ENCODE measurements at places on chromosomes 13 and 19.

DNA sequence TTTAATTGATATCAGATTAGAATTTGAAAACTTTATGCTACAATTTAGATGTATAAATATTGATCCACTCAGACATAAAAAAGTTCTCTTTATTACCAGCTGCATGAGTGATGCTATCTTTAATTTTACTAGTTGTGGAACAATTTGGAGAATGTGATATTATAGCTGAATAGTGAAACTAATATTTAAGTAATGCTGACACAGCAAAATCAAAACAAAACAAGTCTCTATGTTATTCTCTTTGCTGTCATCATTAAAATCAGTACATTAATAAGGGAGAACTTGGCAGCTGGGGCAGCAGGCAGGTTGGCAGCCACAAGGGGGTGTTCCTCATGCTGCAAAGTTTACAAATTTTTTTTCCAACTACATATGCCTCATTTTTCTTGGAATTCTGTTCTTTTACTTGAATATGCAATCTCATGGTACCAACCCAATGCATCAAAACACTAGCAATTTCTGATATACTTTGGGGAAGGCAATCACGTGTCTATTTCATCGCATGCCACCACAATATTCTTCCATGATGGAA, 585.3 kb downstream of the FGF9 start:
- no peak for DNase-seq

GRCh38 chr13:96963786-96964475, 30.3 kb downstream of the OXGR1 start:
- DNase-seq, result no peak

GRCh38 chr19:18798384-18799352, 7.6 kb upstream of the COMP start:
- DNase-seq, result no peak

DNA sequence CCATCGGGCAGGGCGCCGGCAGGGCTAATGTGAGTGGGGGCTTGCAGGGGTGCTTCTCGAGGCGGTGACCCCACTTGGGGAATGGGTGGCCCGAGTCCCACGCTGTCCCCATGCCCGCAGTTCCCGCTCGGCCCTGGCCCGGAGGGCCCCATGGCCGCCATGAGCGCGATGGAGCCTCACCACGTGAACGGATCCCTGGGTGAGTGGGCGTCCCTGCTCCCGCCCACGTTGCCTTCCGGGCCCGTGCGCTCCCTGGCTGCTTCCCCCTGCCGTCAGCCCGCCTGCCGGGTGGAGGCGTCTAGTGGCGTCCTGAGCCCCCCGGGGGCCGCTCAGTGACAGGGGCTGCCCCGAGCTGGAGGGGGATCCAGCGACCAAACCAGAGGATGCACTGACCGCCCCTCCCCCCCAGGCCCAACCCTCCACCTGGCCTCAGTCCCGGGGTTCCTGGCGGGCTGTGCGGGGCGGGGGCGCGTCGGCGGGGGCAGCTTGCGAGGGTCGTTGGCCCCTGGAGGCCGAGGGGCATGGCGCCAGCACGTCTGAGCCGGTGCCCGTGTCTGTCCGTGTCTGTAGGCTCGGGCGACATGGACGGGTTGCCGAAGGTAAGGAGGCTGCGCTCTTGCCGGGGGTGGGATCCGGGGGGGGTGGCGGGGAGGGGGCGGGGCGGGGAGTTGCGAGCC, 4.8 kb downstream of the ISYNA1 start:
- DNase-seq, result peak; percentile 73

DNA sequence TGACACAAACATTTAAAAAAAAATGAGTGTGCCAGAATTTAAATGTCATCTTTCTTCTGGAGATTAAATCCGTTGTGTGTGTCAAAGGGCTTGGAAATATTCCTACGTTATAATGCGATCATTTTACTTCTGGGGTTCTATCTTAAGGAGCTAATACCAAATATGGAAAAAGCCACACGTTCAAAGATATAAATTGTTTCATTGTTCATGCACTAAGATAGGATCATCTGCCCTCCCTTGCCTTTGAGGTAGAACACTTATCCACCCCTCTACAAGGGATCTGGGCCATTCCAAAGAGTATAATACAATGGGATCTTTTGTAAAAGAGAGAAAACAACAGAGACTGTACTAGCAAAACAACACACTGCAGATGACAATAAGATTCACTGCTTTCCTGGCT, 64.9 kb downstream of the ANKRD10 start:
- DNase-seq, result no peak

GRCh38 chr19:51186323-51186722, 38.6 kb upstream of the CD33 start:
- DNase-seq, result no peak

- no peak for DNase-seq
These were observed 154.4 kb downstream of the EFNB2 start for GRCh38 chr13:106381091-106381490.

GRCh38 chr13:99393791-99394735, 86.9 kb upstream of the GPR183 start:
- DNase-seq, result no peak

- DNase-seq, result no peak
These were observed 16.4 kb downstream of the MAB21L1 start for GRCh38 chr13:35460061-35460460.

DNA sequence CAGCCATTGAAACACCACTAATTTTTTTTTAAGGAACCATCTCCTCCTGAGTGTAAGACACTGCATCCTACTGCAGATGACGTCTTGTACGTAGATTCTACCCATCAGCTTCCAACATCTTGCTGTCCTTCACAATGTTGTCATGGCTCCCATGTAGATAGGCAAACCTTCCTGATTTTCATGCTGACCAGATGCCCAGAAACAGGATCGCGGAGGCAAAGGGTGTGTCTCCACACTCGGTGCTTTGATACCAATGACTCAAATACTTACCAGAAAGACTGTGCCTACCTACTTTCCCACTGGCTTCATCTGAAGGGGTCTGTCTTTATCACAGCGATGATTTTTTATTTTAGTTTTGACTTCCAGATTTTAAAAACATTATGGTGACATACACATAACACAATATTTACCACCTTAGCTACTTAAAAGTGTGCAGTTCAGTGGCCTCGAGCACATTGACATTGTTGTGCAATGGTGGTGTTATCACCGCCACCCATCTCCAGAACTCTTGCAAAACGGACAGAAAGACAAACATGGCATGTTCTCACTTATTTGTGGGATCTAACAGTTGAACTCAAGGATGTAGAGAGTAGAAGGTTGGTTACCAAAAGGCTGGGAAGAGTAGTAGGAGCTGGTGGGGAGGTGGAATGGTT, 94.0 kb upstream of the PEG3 start:
- DNase-seq, result no peak

- DNase-seq, result no peak
These were observed 160.3 kb downstream of the ITGBL1 start for GRCh38 chr13:101612735-101613134.

GRCh38 chr13:113724016-113724758, 34.8 kb upstream of the TMEM255B start:
- DNase-seq, result no peak

DNA sequence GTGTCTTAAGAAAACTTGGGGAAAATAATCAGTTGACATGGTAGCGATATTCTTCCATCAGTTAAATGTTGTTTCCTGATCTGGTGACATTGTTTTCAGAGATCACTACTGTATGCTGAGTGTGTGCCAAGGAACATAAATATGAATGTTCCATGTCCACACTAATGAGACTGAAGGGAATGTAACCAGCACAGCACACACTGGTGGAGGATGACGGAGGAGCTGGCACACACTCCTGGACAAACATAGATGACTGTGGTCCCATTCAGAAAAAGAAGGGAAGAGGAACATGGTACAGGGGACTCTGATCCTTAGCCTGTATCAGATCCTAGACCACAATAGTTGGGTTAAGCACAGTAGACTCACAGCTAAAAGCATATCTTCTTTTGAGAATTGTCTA, 574.8 kb downstream of the MYO16 start:
- no peak for DNase-seq

- no peak for DNase-seq
These were observed 25.3 kb downstream of the PDCD5 start for GRCh38 chr19:32606289-32606688.

DNA sequence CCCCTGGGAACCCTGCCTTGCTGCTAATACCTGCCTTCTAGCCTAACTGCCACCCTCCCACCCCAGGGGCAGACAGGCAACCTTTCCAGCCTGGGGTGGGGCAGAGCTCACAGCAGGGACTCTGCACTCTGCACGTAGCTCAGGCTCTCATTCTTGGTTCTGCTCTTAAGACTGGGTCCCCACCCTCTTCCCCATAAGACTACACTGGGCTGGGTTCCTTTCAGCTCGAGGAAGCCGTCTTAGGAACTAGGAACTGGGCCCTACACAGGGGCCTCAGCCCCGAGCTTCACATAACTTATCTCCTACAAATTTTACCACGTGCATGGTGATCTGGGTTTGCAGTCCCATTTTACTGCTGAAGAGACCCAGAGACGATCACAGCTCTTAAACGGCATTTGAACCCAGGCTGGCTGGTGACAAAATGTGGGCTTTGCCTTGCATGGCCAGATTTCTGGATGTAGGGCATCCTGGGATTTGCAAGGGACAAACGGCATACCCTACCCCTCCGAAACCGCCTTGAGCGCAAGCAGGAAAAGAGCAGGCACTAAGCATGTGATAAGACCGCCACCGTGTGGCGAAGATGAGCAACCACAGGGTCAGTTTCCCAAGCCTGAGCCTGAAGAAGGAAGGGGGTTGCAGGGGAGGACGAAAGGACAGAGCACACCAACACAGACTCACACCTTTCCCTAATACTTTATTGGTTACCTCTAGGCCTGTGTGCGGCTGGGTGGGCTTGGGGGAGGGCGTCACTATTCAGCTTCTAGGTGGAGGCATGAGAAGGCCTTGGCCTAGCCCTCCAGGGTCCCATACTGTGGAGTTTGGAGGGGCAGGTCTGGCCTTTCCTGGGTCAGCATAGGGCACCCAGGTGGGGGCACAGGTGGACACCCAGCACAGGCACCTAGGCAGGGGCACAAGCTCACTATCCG, 5.1 kb downstream of the JUNB start:
- peak; percentile 59 for DNase-seq

GRCh38 chr19:12899891-12900518, 9.0 kb downstream of the GCDH start:
- no peak for DNase-seq

DNA sequence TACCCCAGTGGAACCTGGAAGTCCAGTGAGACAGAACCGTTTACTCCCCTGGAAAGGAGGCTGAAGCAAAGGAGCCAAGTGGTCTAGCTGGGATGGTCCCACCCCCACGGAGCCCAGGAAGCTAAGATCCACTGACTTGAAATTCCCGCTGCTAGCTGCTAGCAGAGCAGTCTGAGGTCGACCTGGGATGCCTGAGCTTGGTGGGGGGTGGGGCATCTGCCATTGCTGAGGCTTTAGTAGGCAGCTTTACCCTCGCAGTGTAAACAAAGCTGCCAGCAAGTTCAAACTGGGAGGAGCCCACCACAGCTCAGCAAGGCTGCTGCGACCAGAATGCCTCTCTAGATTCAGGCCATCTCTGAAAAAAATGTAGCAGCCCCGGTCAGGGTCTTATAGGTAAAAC, 437.0 kb downstream of the SUCLA2 start:
- DNase-seq, result no peak

- no peak for DNase-seq
These were observed 382.4 kb downstream of the KCTD12 start for GRCh38 chr13:76503766-76504165.

DNA sequence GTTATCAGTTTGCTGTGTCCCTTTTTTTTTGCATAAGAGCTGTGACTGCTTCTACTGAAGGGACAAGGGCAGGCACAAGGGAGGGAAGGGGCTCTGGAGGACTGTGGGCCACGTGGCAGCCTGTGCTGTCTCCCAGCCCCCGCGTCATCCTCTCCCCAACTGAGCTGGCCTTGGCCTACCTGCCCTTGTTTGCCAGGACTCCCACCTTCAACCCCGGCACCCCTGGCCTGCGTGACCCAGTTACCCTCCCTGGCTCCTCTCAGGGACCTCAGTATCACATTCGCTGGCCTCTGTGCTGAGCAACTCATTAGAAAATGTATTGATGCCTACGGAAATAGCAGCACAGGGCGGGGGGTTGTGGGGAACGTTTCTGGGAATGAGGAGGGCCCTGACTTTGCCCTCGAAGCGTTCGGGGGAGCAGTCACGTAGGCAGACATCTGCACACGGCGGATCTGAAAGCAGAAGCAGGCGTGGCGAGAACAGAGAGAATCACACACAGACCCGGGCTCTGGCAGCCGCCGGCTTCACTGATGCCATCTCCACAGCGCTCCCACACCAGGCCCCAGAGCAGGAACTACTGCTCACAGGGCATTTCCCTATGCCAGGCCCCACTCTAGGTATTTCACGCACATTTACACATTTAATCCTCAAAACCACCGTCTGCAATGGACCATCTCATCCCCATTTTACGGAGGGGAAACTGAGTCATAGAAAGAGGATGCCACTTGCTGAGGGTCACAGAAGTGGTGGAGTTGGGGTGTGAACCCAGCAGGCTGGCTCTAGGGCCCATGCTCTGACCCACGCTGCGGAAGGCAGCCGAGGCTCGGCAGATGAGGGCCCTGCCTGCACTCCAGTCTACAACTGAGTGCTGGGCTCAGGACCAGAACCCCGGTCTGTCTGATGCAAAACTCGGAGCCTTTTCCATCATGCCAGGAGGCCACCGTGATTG, 5.7 kb upstream of the ATF5 start:
- DNase-seq, result no peak

DNA sequence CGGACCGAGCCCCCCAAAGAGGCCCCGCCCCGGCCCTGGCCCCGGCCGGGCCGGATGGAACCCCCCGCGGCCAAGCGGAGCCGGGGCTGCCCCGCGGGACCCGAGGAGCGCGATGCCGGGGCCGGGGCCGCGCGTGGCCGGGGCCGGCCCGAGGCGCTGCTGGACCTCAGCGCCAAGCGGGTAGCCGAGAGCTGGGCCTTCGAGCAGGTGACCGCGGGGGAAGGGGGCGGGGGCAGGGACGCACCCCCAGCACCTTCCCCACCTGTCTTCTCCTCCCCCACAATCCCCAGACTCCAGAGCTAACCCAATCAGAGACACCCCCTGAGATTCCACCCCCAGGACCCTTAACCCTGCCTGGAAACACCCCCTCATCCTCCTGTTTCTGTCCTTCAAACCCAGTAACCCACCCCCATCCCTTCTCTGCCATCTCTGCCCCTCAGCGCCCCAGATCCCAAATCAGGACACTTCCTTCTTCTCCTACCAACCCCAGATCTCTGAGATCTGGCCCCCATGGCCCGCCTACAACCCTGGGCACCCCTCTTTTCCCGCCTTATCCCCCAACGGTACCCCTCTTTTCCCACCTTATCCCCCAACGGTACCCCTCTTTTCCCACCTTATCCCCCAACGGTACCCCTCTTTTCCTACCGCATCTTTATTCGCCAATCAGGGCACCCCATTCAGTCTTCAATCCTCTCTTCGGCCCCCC, 505 bp downstream of the ZSWIM4 start:
- DNase-seq, result peak; percentile 37

DNA sequence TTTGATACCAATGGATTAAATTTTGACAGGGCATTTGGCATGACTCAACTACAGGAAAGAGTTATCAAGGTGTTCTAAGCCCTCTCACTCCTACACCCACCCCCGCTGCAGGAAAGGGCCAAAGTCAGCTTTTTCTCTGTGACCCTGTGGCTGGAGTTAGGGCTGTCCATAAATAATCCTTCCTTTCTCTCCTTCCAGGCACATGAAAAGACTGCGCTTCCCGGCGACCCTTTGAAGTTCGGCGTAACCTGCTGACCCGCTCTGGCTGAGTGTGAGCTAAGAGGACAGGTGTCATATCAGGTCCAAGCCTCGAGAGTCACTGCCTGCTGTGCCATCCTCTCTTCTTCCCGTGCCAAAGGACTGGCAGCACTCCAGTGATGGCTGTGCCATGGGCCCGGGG, 25.6 kb downstream of the ZNF114 start:
- no peak for DNase-seq

- DNase-seq, result no peak
These were observed 156.2 kb downstream of the CACNA1A start for GRCh38 chr19:13350072-13350471.

GRCh38 chr19:47230054-47230920, 712 bp downstream of the BBC3 start:
- DNase-seq, result peak; percentile 79
